ENCODE measurements at places on chromosomes 12 and 14.
A peak's percentile ranks its signal among the peaks of the same experiment; 100 is the strongest.

DNA sequence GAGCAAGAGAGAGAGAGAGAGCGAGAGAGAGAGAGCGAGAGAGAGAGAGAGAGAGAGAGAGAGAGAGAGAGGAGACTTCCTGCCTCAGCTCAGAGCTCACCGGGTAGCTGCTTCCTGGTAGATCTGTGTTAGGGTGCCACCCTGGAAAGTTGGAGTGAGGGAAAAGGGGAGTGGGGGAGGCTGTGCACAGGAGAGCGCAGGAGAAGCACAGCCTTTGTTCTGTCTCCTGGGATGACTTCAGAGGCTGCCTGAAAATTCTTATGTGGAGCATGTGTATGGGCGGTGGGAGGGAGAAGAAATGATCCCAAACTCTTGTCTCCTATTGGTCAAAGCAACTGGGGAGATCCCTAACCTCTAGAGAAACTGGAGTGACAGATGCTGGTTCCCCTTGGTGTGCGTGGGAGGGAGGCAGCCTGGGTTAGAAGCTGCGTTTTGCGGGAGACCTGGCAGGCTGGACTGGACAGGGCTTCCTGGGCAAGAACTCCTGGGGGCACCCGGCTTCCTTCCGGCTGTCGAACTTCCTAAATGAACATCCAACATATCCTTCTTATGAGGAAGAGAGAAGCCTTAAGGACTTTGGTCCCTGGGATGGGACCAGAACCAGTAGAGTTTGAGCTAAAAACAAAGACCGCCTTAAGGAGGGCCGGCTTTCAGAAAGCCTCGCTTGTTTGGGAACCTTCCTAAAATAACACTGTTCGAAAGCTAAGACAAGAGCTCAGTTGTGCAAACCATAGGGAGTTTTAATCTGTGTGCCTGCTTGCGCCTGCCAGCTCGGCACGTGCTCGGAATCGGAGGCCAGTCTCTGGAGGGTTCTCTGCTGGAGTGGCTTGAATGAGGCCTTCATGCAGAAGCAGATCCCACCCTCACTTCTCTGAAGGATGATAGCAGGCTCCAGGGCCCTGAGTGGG lies 30.4 kb upstream of the BEGAIN start:
- DNase-seq = no peak

DNA sequence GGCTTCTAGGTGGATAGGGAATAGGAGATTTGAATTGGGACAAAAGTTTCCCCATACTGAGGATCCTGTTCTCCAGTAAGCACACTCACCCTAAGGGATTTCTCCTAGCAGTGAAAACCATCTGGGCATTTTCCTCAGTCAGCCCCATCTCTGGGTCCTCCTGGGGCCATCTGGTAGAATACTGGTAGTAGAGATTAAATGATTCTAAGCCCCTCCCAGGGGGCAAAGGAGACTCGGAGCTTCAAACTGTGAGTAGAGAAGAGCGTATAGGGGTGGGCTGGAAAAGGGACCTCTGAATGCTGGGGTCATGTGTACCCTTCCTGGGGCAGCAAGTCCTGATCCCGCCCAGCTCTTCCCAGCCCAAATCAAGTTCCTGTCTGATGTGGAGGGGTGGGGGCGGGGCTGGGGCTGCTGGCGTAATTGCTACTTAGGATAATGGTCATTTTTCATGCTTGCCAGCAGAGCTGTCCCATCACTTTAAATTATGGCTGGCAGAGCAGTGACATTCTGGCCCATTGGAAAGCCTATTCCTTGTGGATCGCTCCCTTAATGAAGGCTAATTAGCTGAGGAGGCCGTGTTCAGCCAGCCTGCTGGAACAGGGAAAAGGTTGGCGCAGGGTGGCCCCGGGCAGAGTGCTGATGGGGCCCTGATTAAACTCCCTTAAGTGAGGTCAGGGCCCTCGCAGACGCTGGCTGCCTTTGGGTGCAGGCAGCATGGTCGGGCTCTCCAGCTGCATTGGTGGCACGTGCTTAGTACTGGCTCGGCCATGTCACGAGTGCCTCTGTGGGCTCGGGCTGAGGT lies 127.8 kb downstream of the TSPAN9 start:
- DNase-seq = no peak

DNA sequence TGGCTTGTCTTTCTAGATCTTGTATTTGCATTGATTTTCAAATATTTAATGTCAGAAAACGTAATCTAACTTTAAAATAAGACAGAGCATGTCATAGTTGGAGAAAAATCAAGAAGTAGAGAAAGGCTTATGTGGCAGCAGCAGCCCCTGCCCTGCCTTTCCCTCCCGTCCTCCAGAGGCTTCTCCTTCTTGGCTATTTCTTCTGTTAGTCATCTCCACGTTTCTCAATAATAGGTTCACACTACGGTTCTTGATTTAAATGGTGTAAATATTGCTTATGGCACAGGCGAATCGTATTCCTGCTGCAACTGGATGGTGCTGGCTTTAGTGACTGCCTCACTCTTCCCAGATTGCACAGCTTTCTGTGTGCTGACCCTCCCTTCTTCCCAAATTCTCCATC lies 42.8 kb downstream of the SLC8B1 start:
- no peak for DNase-seq

DNA sequence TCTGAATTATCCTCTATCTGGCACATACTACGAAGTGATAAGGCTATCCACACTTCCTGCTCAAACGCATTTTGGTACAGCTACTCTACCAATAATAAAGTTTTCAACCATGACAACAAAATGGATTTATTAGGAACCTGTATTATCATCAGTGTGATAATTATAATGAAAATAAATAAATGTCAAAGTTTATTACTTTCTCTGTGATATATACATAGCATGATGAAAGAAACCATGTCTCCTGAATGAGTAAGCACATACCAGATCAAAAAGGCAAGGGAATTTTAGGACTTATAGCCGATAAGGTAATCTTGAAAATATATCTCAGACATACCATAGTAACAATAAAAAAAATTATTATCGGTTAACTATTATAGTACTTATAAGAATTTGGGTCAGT lies 61.1 kb downstream of the CPNE8 start:
- no peak for DNase-seq

DNA sequence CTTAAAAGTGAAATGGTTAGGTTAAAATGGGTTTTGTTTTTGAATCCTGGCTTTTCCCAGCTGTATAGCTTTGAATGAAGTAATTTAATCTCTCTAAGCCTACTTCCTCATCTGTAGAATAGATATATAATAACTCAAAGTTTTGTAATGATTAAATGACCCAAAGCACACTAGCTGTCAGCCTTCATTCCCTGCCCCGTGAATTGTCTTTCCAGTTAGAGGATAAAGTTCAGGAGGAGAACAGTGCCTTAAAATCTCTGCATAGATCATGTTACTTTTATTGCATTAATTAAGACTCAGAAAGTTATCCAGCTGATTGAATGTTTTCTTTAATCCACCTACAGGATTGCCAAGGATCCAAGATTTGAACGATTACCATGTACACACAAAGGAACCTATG lies 19.4 kb downstream of the FCF1 start:
- DNase-seq = no peak

- no peak for DNase-seq
Measured at GRCh38 chr14:89206389-89207031, 210.5 kb downstream of the FOXN3 start.

DNA sequence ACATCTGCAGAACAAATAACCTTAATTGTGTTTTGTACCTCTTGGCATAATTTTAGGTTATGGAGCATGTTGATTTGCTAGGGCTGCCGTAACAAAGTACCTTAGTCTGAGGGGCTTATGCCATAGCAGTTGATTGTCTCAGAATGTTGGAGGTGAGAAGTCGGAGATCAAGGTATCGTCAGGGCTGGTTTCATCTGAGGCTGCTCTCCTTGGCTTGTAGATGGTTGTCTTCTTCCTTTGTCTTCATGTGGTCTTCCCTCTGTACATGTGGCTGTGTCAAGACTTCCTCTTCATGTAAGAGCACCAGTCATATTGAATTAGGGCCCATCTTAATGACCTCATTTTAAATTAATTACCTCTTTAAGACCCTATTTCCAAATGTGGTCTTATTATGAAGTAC lies 64.4 kb upstream of the PTHLH start:
- DNase-seq = no peak

GRCh38 chr14:65106316-65106715 lies 4.0 kb upstream of the MAX start:
- DNase-seq = no peak

GRCh38 chr14:79483477-79484388 lies 727.6 kb downstream of the DIO2 start:
- no peak for DNase-seq

- peak; percentile 80 for DNase-seq
Measured at GRCh38 chr14:64465191-64465822, at the start of gene AKAP5. Gene AKAP5, plus strand, starts transcription at chr14:64465499. Its CDS starts 2,896 bp downstream, at chr14:64468395.

GRCh38 chr12:92028441-92028709 lies 117.3 kb downstream of the BTG1 start:
- no peak for DNase-seq

DNA sequence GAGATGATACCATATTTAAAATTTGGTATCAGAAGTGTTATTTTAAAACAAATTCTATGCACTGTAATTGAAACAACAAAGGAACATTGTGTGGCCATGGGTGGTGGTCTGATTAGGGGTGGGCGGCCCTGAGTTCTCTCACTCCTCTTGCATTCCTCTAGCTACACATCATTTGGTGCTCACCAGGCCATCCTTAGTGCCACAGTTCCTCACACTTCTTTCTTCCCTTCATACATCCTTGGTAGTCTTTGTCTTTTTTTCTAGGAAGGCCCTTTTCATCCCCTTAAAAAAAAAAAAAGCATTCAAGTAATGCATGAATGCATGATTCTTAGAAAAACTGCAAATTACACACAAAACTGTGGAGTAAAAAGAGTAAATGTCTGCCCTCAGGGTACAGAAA lies 2.4 kb upstream of the MANSC4 start:
- no peak for DNase-seq

- no peak for DNase-seq
Measured at GRCh38 chr14:61296151-61296550, 15.0 kb upstream of the TMEM30B start.

DNA sequence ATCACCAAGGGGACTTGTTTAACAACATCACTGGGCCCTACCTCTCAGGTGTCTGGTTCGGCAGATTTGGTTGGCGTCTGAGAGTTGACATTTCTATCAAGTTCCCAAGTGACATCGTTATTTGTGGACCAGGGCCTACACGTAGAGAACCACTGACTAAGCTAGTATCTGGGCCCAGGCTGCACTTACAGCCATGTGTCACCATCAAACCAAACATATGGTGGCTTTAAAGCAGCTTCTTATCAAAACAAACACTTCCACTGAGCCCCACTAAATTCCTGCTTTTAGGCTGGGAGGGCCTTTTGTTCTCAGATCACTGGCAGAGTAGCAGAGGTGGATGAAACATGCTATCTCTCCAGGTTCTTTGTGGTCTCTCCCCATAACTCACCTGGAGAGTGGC lies 220.5 kb downstream of the PELI2 start:
- DNase-seq = no peak

GRCh38 chr12:68780731-68781130 lies 27.2 kb upstream of the MDM2 start:
- no peak for DNase-seq

GRCh38 chr12:125533434-125534029 lies 468.3 kb downstream of the AACS start:
- DNase-seq = no peak

DNA sequence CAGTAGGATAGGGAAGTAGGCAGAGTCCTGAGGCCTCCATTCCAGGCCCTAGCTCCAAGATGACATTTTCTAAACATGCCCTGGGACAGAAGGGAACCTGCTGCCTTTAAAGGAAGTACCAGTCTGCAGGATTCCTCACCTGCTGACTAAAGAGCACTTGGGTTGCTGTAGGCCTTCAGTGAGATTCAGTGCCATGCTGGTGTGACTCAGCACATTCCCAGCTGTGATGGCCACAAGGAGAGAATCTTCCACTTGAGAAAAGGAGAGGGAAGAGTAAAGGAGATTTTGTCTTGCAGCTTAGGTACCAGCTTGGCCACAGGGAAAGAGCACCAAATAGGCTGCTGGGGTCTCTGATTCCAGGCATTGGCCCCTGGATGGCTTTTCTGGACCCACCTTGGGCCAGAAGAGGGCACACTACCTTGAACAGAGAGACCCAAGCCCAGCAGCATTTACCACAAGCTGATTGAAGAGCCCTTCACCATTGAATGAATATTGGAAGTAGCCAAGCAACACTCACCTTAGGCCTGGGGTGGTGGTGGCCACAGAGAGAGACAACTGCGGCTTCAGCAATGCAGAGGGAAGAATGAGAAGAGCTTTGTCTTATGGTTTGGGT lies 498.3 kb downstream of the KCNH5 start:
- no peak for DNase-seq

DNA sequence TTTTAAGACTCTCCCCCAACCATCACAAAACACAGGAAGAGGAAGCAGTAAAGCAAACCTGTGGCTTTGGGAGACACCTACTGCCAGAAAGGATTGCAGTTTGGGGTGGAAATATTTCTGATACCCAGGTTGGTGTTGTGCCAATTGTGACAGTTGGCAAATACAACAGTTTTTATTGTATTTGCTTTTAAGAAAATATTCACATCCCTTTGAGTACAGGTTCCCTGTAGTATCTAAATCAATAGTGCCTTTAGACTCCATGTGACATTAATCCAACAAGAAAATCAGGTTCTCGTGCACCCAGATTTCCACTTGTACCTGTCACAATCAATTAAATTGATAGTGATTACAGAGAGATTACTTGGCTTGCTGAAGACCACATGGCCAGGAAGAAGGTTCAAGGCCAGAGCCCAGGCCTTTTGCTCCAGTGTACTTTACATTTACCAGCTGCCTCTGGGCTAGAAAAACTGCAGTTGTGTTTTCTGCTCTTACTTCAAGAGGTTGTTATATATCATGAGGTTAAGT lies 361.2 kb downstream of the ATP23 start:
- no peak for DNase-seq

GRCh38 chr14:87615822-87616679 lies 376.9 kb downstream of the GALC start:
- DNase-seq = peak; percentile 56

GRCh38 chr12:20128928-20129327 lies 239.4 kb upstream of the PDE3A start:
- no peak for DNase-seq

- DNase-seq = no peak
Measured at GRCh38 chr12:15532364-15532977, 210.2 kb downstream of the PTPRO start.

DNA sequence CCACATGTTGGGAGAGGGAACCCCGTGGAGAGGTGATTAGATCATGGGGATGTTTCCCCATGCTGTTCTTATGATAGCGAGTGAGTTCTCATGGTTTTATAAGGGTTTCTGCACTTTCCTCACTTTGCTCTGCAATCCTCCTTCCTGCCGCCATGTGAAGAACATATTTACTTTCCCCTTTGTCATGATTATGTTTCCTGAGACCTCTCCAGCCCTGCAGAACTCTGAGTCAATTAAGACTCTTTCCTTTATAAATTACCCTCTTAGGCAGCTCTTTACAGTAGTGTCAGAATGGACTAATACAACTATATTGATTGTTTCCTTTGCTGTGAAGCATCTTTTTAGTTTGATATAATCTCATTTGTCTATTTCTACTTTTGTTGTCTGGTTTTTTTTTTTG lies 13.1 kb upstream of the RASSF9 start:
- no peak for DNase-seq

Measured in activated CD8-positive, alpha-beta memory T cell treated with anti-CD3 and anti-CD28 coated beads for 24 hours (primary cell).